CD4-positive, alpha-beta T cell treated with Interleukin-10 for 1 hour (primary cell): ENCODE measurements at places on chromosomes 5 and 9.

GRCh38 chr9:68750255-68750654 lies 45.2 kb downstream of the PIP5K1B start:
- DNase-seq: no peak

DNA sequence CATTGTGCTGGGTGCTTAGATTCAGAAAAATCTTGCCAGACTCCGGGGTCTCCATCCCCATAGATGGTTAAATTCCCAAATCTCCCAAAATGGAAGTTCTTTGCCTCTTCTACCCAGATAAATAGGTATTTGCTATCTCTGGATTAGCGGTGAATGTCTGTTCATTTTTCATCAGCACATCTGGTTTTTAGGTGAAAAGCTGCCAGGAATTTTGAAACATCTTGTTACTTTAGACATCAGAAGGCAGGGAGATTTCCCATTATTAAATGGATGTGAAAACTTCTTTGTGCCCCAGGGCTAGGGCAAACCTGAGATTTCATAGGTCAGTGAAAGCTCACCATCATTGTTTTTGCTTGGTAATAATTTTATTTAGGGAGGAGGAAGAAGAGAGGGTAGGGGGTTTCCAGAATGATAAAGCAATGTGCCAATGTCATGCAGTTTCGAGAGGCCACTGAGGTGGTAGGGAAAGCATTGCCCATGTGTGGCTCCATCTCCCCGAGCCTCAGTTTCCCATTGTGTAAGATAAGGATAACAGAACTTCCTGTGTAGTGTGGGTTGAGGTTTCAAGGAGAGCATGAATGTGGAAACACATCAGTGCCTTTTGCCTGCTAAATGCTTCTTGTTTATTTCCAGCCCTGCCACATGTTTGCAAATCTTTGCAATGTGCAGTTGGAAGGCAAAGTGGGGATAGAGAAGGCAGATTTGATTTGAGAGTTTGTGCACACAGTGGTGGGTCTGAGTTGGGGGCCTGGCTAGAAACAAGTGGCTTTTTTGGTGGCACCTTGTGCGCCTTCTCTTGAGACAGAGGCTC lies 147.2 kb upstream of the KLF4 start:
- DNase-seq: no peak

DNA sequence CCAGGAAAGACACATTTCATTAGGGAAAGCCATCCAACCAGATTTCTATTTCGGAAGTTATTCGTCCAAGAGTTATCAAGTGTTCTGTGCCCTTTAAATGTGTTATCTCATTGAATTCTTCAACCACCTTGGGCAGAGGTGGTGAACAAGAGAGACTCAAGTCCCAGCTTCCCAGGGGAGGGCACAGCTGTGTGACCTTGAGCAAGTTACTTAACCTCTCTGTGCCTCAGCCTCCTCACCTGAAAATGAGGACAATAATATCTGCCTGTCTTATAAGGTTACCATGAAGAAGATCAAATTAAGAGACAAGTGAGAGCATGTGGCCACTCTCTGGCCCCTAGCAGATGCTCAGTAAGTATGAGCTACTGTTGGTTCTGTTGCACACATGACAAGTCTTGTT lies 37.4 kb downstream of the WHRN start:
- no peak for DNase-seq

GRCh38 chr5:74021126-74021525 lies 395.1 kb downstream of the ARHGEF28 start:
- no peak for DNase-seq

DNA sequence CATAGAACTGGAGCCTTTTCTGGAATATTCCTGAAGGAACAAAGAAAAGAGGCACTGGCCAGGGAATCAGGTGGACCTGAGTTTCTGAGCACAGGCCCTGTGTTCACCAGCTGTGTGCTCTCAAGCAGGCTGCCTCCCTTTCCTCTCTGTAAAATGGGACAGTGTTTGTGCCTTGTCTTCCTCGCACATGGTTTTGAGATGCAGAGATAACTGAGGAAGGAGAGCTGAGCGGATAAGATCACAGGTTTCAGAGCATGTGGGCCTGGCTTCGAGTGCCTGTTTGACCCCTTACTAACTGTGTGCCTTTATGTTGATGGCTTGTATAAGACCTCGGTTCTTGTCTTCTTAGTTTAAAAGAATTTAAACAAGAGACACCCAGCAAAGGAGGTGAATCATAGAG lies 46.2 kb upstream of the HAND1 start:
- DNase-seq: no peak

GRCh38 chr9:89888233-89888632 lies 283.4 kb downstream of the GADD45G start:
- DNase-seq: no peak

- no peak for DNase-seq
These were observed 86.6 kb downstream of the APBA1 start for GRCh38 chr9:69585571-69585970.

DNA sequence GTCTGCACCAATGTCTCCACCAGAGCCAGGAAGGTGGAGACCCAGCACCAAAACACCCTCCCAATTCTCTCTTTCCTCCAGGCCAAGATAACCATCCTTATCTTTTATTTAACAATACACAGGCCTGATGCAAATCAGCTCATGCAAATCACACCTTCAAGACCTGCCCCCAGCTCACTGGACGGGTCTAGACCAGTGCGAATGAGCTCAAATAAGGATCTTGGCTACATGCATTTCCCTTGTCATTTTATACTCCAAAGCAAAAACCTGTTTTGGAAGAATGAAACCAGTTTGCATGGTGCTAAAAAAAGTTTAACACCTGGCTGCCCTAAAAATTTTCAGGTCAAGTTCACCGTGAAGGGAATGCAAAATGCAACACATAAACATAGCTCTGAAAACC lies 31.9 kb upstream of the DAPK1 start:
- DNase-seq: no peak

GRCh38 chr5:33460210-33460609 lies 19.4 kb downstream of the TARS1 start:
- no peak for DNase-seq

DNA sequence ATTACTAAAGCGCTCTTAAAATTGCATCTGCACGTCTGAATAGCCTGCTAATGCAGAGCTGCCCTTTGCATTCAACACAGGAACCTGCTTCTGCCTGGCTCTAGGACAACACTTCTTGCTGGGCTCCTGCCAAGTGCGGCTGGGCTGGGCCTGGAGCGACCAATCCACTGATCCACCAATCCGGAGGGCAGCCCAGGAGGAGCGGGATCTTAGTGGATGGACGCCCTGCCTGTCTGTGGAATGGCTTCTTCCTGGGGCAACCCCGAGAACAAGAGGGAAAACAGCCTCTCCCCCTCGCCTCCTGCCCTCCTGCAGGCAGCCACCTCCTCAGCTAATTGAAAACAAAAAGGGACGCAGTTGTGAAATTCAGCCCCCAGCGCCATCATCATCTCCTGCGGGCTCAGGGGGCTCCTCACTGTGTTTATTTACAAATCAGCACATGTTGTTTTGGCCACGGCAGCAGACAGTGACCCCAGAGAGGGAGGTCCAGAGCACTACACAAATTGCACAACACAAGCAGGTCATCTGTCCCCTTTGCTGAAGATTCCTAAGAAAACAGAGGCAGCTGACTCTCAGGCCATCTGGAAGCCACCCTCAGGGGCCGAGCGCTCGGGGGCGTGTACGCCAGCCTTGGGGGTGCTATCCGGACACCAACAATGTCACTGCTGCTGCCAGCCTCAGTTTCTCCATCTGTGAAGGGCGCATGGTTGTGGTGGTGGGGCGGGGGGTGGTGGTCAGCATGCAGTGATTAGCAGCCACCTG lies 57.3 kb downstream of the GADD45G start:
- DNase-seq: peak; percentile 13

GRCh38 chr5:137446615-137447014 lies 52.5 kb downstream of the SPOCK1 start:
- DNase-seq: no peak

DNA sequence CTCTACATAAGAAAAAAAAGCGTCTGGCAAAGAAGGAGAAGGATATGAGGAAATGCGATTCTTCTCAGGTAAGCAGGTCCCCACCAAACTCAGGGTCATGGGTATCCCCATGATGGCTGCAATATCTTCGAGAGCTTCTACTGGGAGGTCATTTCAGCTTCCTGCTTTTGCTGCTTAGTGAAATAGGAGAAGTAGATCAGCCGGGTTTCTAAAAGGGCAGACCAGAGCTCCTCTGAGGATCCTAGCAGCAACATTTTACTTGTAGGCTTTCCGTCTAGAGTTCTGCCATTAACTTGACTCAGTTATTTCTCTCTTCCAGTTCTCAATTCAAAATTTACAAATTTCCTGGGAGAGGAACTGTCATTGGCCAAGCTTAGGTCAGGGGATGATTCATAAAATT lies 134.7 kb downstream of the DPYSL3 start:
- DNase-seq: no peak

- no peak for DNase-seq
These were observed 447.9 kb upstream of the SGCD start for GRCh38 chr5:155878991-155879575.

- DNase-seq: no peak
These were observed 62.8 kb downstream of the INSYN2B start for GRCh38 chr5:169917500-169917899.

GRCh38 chr5:59845730-59846129 lies 47.8 kb downstream of the PDE4D start:
- DNase-seq: no peak

DNA sequence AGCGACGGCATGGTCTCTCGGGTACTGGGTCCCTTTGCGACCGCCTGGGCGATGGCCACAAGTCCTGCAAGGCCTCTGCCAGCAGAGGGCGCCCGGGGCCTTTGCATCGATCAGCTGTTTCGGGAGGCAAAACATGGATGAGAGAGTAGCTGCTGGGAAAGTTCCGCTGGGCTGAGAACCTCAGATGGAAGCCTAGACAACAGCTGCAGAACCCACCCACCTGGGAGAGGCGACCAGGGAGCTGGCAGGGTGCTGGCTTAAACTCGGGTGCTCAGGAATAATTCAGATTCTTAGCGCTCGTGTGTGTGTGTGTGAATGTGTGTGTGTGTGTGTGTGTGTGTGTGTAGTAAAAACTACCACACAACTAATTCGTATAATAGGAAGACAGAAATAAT lies 50.0 kb downstream of the TRIM32 start:
- DNase-seq: peak; percentile 39

DNA sequence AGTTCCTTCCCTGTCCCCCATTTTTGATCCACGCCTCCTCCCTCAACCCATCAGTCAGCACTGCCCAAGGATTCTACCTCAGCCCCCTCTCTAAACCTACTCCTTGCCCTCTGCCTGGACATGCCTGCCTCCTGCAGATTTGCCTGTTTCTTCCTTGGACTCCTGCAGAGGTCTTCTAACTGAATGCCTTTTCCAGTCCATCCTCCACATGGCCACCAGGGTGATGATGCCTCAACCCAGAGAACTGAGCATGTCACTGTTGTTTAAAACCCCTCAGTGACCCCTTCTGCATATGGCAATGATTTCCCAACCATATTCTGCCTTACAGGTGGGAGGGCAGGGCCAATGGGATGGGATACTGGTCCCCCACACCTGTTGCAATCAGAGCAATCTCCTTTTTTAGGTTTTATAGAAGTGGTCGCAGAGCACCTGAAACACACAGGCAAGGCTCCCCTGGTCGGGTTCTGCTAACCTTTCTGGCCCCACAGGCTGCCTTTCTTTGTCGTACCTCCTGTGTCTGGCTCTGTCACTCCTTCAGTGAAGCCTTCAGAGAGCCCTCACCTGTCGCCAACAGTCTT lies 9.3 kb downstream of the PHYKPL start:
- no peak for DNase-seq

GRCh38 chr5:61142811-61143210 lies 19.5 kb downstream of the SMIM15 start:
- no peak for DNase-seq

DNA sequence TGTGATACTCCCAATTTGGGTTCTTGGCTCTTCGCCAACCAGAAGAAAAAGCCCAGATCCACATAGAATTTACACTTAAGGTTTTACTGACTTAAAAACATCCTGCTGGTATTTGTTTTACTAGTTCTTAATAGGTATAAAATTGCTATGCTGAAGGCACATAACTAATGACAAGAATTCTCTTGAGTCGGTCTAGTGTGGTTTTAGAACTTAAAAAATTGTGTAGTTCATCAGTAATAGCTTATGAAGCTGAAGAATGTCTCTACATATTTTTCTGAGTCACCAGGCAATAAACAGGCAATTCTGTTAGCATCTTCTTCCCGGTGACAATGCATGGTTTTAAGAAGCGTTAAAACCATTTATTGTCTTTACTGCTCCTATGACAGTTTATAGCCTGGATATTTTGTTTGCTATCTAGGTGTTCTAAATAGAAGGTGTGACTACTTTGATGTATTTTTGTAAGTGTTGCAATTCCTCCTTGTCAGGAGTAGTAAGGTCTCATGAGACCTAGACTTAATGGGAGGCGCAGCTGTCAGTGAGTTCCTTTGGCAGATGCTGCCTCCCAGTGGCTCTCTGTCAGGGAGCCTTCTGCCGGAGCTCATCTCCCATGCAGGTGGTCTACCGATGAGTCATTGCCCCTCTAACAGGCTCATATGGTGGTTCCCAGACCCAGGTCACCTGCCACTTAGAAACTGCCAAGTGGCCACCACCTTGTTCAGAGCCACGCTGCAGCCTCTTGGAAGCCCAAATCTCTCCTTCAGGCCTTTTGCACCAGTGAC lies 173.8 kb downstream of the MAST4 start:
- DNase-seq: no peak

DNA sequence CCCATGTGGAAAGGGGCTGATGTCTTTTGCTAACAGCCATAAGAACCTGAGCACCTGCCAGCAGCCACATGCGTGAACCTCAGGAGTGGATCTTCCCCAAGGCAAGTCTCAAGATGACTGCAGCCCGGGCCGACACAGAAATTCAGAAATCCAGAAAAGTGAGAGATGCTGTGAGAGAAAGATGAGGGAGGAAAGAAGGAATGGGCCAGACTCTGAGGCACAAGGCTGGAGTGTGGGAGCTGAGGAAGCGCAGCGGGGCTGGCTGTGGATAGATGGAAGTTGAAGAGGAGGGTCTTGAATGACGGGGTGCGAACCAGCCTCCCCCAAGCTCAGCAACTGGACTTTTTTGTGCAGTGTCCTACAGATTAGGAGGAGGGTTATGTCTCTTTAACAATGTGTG lies 337.8 kb downstream of the GADD45G start:
- DNase-seq: no peak

DNA sequence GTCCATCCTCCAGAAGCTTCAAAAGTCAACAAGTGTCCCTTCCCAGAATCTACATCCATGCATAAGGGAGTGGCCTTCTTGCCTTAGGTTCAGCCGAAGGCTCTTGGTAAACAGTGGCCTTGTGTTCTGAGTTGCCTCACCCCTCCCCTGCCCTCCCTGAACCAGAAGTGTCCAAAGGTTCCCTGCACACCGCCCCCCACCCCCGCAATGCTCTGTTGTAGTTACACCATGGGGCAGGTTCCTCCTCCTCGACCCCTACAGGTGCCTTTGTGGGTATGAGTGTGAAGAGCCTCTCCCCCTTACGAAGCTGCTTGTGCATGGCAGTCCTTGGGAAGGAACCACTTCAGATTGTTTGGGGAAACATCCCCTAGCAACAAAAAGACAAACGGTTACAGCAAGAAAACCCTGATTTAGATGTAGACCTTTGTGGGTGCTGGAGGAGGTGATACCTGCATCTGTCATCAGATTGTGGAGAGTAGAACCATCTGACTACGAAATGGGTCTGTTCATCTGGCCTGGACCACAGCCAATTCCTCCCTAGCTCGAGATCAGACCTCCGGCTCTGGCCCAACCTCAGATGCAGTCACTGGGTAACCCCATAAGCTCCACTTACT lies 7.1 kb downstream of the SPACA9 start:
- no peak for DNase-seq
